ENCODE measurements at places on chromosomes 13 and 19.

GRCh38 chr19:13120031-13120430, 2.0 kb downstream of the NACC1 start:
- no peak for DNase-seq

GRCh38 chr13:29479716-29480492, 115.6 kb downstream of the SLC7A1 start:
- no peak for DNase-seq

GRCh38 chr13:40352802-40353562, 313.5 kb downstream of the FOXO1 start:
- DNase-seq = no peak

DNA sequence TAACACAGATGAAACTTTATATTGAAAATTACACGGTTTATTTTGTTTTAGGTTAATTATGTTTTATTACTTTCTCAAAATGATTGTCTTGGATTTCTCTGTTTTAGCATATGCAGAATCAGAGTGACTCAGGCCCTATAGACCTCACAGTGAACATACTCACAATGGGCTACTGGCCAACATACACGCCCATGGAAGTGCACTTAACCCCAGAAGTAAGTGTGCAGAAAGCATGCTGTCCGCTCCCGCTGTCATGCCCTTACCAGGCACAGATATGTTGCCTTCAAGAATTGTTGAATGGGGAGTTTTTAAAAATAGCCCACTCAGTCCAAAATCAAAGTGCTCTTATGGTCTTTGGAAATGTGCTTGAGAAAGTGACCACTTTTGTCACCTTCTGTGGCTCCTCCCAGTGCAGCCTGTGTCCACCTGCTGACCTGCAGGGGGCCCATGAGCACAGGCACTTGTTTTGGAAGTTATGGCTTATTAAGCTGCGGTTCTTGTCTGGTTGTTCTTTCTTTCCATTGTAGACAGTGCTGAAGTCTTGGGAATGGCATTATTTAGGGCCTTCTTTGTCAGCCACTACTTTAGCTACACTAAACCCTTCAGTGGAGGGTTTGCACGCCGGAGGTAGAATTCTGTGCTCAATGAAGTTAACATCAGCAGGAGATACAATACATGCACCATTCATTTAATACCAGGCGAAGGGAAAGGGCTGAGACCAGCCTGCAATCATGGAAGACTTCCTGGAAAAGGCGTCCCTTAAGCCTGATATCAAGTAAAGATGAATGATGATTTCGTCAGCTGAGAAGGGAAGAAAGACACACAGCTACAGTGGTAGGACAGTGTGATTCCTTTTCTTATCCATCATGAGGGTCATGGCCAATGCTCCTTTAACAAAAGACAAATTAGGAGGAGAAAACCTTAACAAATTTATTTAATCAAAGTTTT, 36.7 kb downstream of the CUL4A start:
- DNase-seq = no peak

DNA sequence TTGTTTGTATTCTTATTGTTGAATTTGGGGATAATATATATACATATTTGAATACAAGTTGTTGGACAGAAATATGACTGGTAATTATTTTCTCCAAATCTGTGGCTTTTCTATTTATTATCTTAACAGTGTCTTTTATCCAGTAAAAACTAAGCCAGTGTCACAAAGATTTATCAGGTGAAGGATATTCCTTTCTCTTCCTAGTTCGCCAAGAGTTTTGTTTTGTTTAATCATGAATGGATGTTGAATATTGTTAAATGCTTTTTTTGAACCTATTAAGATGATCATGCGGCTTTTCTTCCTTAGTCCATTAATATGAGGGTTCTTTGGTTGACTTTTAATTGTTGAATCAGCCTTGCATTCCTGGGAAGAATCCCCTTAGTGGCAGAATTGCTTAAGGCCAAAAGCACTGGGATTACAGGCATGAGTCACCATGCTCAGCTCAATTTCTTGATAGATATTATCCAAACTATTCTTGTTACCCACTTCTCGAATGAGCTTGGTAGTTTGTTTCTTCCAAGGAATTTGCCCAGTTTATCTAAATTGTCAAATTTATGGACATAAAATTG, 53.3 kb downstream of the TEX26 start:
- DNase-seq = no peak

DNA sequence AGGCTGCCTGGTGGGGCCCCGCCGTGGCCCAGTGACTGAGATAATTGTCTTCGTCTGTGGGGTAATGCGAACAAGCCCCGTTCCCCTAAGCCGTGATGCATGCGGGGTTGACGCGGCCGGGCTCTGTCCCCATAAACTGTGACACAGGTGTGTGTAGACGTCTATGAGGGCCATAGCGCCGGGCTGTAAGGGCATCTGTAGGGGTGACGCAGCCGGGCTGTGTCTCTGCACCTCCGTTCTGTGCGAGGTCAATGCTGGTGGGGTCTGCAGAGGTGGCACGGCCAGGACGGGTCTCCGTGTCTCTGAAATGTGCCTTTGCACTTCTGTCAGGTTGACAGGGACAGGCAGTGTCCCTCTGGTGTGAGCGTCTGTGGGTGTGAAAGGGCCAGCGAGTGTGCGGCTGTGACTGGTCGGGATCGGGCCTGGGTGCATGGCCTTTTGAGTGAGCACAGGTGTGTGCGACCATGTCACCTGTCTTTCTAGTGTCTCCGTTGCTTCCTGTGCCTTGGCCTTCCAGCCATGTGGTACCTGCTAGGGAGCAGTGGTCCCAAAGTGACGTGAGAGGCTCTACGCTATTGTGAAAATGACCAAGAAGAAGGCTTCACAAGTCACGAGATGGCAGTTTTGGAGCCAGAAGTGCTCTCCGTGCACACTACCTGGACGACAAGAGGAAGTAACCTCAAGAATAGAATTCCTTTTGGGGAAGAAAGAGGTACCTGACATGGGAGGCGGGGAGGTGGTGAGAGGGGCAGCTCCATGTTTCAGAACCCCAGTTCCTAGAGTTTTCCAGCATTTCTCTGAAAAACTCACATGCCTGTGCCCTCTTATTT, 16.4 kb upstream of the ZNF331 start:
- no peak for DNase-seq

DNA sequence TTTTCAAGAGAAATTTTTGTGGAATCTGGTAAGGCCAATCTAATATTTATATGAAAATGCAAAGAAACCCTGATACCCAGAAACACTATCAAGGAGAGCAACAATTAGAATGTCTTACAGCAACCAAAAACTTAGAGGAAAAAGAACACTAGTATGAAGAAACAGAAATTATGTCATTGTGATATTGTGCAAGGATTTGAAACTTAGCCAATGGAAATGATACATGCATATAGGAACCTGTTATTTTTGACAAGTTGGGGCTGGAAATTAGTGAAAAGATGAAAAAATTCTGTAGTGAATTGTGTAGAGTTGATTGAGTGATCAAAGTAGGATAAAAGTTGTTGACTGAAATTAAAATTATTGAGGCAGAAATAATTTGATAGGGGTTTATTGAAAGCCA, 792.6 kb upstream of the SLITRK6 start:
- no peak for DNase-seq

DNA sequence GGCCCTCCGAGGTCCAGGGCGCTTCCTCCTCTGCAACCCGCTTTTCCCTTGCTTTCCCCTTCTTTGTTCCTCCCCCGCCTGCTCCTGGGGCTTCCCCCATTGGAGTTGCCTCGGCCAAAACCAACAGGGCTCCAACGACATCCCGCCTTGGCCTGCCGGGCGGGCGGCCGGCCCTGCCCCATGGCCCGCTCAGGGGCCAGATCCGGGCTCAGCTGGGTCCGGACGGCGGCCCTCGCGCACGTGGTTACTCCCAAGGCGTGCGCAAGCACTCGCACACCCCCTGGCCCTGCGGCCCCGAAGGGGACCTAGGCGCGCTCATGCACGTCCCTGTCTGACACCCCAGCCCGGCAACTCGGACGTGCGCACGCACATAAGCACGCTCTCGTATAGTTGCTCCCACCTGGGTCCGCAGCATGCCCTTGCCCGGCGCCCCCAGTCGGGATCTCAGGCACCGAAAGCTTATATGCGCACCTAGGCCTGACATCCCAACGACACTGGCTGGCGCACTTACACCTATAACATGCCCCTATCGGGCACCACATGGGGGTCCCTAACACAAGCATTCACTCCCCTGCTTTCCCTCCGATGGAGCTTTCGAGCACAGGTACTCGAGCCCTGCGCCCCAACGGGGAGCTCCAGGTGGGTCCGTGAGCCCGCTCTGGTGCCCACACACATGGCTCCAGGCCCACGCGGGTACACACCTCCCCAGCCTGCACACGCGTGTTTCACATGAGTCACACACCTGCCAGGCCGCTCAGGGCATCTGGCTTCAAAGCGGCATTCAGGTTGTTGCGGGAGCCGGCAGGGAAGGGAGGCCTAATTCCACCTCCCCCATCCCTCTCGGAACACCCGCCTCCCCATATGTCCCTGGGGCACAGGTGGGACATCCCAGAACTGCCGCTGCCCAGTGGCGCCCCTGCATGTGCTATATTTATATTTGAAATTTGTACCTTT, 15.0 kb downstream of the NFIX start:
- no peak for DNase-seq

- no peak for DNase-seq
These were observed 79.9 kb upstream of the GSX1 start for GRCh38 chr13:27712421-27712820.

DNA sequence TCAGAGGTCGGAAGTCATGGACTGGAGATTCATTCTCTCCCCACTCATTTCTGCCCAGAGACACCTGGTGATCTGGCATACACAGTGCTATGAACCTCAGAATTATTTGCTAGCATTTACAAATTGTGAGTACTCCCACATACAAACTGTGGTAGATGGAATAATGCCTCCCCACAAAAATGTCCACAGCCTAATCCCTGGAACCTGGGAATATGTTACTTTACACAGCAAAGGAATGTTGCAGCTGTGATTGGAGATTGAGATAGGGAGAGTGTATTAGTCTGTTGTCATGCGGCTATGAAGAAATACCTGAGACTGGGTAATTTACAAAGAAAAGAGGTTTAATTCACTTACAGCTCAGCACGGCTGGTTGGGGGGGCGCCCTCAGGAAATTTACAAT, 3.1 kb upstream of the UQCRFS1 start:
- DNase-seq = no peak

DNA sequence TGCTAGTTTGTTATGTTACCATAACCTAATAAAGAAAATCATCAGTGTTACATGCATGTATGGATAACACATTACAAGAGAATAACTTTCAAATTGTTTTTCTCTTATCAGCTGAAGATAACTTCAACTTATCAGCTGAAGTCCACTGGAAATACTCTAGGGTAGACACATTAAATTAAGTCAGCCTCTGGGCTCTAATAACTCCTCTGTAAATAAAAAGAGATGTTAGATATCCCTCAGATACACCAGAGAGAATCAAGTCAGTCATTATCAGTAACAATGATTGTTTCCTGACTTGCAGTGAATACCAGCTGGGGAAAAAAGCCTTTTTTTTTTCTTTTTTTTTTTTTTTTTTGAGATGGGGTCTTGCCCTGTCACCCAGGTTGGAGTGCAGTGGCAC, 1.6 kb upstream of the KBTBD7 start:
- no peak for DNase-seq

GRCh38 chr19:18895038-18895823, 727 bp downstream of the CERS1 start:
- no peak for DNase-seq

DNA sequence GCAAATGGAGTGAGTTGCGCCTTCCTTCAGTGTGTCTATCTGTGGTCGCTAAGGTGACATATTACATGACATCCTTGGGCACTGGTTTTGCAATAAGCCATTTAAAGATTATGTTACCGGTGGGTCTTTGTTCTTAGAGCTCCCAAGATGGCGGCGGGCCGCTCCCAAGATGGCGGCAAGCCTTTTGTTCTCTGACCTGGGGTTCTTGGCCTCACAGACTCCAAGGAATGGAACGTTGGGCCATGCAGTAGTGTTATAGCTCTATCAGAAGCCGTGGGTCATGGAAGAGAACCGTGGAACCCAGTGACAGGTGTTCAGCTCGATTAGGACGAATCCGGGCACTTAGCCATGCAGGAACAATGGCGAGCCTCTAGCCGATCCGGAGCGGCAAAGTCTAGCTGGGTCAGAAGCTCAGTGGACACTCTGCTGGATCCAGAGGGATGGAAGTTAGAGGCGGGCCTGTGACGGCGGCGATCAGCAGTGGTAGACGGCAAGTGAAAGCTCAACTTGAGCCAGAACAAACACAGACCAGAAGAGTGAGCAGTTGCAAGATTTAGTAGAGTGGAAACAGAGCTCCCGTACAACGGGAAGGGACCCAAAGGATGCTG, 188.6 kb downstream of the TEX29 start:
- no peak for DNase-seq

DNA sequence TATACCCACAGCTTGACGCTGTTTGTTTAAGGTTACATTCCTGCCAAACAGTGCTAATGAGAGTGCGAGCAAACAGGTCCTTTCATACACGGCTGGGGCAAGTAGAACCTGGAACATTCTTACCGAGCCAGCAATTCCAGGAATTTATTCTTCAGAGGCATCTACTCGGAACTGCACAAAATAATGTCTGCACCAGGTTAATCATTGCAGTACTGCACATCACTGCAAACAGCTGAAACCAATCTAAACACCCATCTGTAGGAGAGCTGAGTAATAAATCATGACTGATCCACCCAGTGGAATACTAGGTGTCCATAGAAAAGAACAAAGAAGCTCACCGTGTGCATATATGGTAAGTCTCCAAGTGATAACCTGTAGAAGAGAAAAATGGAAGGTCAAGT, 1.2 kb upstream of the ZNF579 start:
- DNase-seq = no peak

GRCh38 chr19:1962674-1963073, 21.7 kb downstream of the CSNK1G2 start:
- no peak for DNase-seq

- DNase-seq = no peak
These were observed 5.3 kb downstream of the TTYH1 start for GRCh38 chr19:54420383-54421168.

All from mesothelial cell of epicardium (in vitro differentiated cells).